ENCODE measurements at places on chromosomes 2 and 18. TPM values are rescaled to one million over a fixed set of nuclear protein-coding genes. Genes with fewer than 3 reads are reported as not detected.

Gene EFR3B
- total RNA-seq: 1.7 TPM

Gene IL1R1
- 189 TPM for total RNA-seq

DNA sequence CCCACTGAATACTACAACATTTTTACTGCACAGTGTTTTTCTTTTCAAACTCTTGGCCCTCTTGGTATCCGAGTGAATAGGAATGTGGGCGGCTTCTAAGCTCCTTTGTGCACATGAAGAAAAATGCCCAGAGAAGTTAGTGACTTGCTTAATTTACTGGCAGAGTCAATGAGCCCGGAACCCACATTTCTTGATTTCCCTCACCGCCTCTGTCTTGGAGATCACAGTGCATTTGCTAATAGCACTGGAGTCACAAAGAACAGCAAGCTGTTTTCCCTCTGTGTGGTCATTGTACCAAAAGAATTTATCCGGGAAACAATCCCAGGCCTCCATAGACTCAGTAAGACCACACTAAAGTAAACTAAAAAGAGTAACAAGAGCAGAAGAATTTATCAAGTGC, 18.9 kb downstream of the STON1 start:
- DNase-seq: no peak

GRCh38 chr18:29560270-29560669, 1383.3 kb upstream of the CDH2 start:
- no peak for DNase-seq

Gene BMP10
- total RNA-seq: not detected

DNA sequence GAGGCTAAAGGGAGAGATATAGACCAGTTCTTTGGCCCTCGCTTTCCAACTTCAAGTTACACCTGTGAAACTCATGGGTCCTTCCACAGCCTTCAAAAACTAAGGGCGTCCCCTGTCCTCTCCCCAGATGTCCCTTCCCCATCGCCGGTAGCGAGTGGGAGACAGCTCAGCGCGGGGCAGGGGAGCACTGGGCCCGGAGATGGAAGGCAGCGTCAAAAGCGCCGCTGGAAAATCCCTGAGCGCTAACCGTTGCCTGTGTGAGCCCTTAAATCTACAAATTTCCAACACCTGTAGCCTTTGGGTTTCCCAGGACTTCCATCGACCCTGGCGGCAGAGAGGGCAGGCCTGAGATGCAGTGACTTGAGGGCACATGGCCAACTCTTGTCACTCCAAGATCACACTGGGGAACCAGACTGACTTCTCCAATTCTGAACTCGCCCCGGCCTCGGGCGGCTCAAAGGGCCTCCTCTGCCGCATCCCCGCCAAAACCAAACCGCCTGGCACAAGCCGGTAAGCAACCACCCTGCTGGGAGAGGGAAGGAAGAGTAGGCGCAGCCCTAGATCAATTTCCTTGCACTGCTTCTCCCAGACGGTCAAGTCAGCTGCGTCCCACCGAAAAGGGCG, 879 bp upstream of the EPAS1 start:
- peak; percentile 85 for DNase-seq

DNA sequence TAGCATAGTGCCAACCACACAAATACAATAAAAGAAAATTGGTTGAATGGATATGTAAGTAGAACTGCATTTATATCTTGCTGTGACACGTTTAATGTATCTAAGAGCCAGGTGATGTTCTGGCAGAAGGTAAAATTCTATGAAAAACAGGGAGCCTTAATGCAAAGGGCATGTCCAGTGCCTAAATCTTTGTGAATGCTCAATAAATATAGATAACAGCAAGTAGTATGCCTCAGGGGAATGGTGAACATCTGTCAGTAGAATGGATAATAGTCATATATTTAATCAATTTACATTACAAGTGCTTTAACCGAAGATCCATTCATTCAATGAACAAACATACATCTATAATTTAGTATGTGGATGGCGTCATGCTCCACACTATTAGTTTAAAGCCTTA, 43.7 kb upstream of the NYAP2 start:
- DNase-seq: no peak

Measured in posterior vena cava (tissue), 2 donors.